ENCODE measurements at places on chromosomes 5 and 9.

DNA sequence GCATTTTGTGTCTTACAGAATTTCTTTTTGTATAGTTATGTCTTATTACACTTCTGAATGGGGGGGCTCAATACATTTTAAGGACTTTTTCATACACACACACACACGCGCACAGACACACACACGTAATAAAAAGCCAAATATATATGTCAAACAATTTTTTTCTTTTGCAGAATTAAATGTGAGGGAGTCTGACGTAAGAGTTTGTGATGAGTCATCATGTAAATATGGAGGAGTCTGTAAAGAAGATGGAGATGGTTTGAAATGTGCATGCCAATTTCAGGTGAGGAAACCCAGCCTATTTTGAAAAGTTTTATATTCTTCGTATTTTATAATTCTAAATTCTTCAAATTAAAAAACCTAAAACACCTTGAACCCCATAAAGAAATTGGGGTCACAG lies 25.6 kb downstream of the TMEFF1 start:
- H3K4me3 ChIP-seq, result no peak overlapping the region
- no peak overlapping the region for H3K27ac ChIP-seq
- no peaks in the 10 kb centered on the region for H3K36me3 ChIP-seq
- no peaks in the 10 kb centered on the region for H3K4me1 ChIP-seq
- no peak for DNase-seq
- no peaks in the 10 kb centered on the region for H3K27me3 ChIP-seq

- H3K4me1 ChIP-seq, result no peaks in the 10 kb centered on the region
- H3K36me3 ChIP-seq, result no peaks in the 10 kb centered on the region
- no peak overlapping the region for H3K4me3 ChIP-seq
- H3K27me3 ChIP-seq, result no peaks in the 10 kb centered on the region
These were observed 286.0 kb downstream of the CYLC2 start for GRCh38 chr9:103281126-103281525.

- H3K27me3 ChIP-seq, result peaks cover 21% of the 10 kb centered on the region
- no peak overlapping the region for H3K4me3 ChIP-seq
- H3K27ac ChIP-seq, result no peak overlapping the region
- DNase-seq, result no peak
- H3K4me1 ChIP-seq, result no peaks in the 10 kb centered on the region
These were observed 129.1 kb upstream of the FSTL4 start for GRCh38 chr5:133741396-133741795.

- H3K27me3 ChIP-seq, result no peaks in the 10 kb centered on the region
- H3K4me3 ChIP-seq, result no peak overlapping the region
- H3K4me1 ChIP-seq, result peaks cover 24% of the 10 kb centered on the region
- no peaks in the 10 kb centered on the region for H3K36me3 ChIP-seq
- no peak overlapping the region for H3K27ac ChIP-seq
These were observed 76.7 kb upstream of the CHD1 start for GRCh38 chr5:99005506-99005905.

DNA sequence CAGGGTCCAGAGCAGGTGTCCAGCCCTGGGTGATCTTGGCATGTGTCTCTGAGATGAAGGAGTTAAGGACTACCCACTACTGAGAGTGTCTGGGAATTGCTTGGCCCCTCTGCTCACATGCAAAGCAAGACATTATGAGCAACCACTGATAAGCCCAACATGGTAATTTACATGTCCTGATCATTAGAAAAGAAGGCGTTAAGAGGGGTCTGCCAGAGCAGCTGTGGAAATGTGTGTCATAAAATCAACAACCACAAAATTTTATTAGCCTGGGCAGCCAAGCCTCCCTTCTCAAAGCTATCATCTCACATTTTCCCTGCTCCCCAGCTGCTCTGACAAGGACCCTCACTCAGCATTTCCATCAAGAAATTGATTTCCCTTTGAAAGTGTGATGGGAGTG lies 351.0 kb downstream of the SPOCK1 start:
- H3K4me1 ChIP-seq, result no peaks in the 10 kb centered on the region
- peaks cover 5% of the 10 kb centered on the region for H3K27me3 ChIP-seq
- no peaks in the 10 kb centered on the region for H3K36me3 ChIP-seq
- no peak overlapping the region for H3K27ac ChIP-seq

DNA sequence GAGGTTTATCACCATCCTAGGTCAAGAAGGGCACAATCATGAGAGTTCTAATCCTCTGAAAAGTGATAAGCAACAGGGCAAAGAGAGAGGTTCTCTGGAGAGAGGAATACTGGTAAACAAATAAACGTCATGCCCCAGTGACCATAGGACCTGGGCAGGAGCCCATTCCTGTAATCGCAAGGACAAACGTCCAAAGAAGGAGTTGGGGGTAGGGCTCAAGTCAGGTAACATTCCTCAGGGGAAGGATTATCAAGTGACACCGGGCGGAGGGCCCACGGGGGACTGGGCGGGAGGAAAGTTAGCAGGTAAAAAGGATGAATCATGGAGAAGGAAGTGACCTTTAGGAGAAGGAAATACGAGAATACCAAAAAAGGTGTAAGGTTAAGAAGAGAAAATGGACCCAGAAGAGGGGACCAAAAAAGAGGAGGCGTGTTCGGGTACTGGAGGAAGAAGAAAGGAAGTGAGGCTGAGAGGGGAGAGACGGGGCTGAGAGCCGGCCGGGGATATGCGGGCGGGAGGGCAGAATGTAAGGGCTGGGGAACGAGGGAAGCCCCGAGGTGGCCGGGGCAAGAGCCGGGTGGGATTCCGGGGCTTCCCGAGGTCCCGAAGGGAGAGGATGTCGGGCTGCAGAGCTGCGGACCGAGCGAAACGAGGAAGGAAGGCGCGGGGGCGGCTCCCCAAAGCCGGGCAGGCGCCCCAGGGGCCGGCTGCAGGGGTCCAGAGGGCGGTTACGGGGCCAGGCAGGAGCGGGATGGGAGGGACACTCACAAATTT lies 583 bp downstream of the DIAPH1 start:
- peak overlapping the region; percentile 97 for H3K27ac ChIP-seq
- H3K4me3 ChIP-seq, result peak overlapping the region; percentile 91
- peaks cover 63% of the 10 kb centered on the region for H3K4me1 ChIP-seq
- peak; percentile 75 for DNase-seq
- H3K27me3 ChIP-seq, result no peaks in the 10 kb centered on the region
- H3K36me3 ChIP-seq, result peaks cover 85% of the 10 kb centered on the region

GRCh38 chr5:113518884-113519283 lies 5.4 kb downstream of the YTHDC2 start:
- no peak for DNase-seq
- no peak overlapping the region for H3K27ac ChIP-seq
- H3K4me3 ChIP-seq, result no peak overlapping the region
- H3K27me3 ChIP-seq, result no peaks in the 10 kb centered on the region

DNA sequence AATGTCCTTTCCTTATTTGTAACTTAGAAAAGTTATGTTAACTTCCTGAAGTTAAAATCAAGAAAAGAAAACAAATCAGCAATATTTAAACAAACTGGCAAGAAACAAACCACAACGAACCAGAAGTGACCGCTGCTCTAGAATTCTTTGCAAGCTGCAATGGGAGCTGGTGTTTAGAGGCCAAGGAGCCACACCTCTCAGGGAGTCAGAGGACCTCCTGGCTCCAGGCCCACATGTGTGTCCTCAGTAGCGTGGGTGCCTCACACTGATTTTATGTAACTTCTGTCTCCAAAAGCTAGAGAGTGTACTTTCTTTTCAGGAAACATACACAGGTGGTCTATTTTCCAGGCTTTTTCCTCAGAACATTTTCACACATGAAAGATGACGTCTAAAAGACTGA lies 100.4 kb downstream of the IRX2 start:
- peaks cover 5% of the 10 kb centered on the region for H3K27me3 ChIP-seq
- H3K4me3 ChIP-seq, result no peak overlapping the region
- no peaks in the 10 kb centered on the region for H3K4me1 ChIP-seq
- no peak for DNase-seq
- H3K27ac ChIP-seq, result no peak overlapping the region
- H3K36me3 ChIP-seq, result no peaks in the 10 kb centered on the region

GRCh38 chr9:115385383-115386122 lies 267.6 kb upstream of the TNC start:
- H3K4me1 ChIP-seq, result no peaks in the 10 kb centered on the region
- no peak for DNase-seq
- no peak overlapping the region for H3K4me3 ChIP-seq
- no peaks in the 10 kb centered on the region for H3K36me3 ChIP-seq
- no peak overlapping the region for H3K27ac ChIP-seq

DNA sequence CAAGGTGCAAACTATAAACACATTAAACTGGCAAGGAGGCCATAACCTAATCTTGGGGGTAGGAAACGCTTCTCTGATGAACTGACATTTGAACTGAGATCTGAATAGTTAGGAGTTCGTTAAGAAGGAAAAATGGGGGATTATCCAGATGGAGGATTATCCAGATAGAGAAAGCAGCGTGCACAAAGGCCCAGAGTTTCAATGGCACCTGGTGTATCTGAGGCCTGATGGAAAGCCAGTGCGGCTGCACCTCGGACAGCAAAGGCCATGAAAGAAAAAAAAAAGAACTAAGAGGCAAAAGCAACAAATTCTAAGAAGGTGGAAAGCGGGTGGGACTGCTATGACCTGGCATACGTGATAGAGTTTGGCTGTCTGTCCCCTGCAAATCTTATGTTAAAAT lies 13.0 kb upstream of the CTNNAL1 start:
- peaks cover 3% of the 10 kb centered on the region for H3K4me1 ChIP-seq
- no peak overlapping the region for H3K4me3 ChIP-seq
- peaks cover 71% of the 10 kb centered on the region for H3K36me3 ChIP-seq
- no peak for DNase-seq
- no peak overlapping the region for H3K27ac ChIP-seq

GRCh38 chr5:172085738-172086137 lies 79.3 kb upstream of the FBXW11 start:
- no peak overlapping the region for H3K4me3 ChIP-seq
- DNase-seq, result no peak
- H3K4me1 ChIP-seq, result peaks cover 9% of the 10 kb centered on the region
- H3K36me3 ChIP-seq, result peaks cover 56% of the 10 kb centered on the region

GRCh38 chr5:177389241-177390169 lies 5.3 kb downstream of the SLC34A1 start:
- DNase-seq, result peak; percentile 67
- peak overlapping the region; percentile 94 for H3K27ac ChIP-seq
- H3K4me3 ChIP-seq, result peak overlapping the region; percentile 34
- H3K27me3 ChIP-seq, result no peaks in the 10 kb centered on the region
- no peaks in the 10 kb centered on the region for H3K36me3 ChIP-seq
- peaks cover 40% of the 10 kb centered on the region for H3K4me1 ChIP-seq

DNA sequence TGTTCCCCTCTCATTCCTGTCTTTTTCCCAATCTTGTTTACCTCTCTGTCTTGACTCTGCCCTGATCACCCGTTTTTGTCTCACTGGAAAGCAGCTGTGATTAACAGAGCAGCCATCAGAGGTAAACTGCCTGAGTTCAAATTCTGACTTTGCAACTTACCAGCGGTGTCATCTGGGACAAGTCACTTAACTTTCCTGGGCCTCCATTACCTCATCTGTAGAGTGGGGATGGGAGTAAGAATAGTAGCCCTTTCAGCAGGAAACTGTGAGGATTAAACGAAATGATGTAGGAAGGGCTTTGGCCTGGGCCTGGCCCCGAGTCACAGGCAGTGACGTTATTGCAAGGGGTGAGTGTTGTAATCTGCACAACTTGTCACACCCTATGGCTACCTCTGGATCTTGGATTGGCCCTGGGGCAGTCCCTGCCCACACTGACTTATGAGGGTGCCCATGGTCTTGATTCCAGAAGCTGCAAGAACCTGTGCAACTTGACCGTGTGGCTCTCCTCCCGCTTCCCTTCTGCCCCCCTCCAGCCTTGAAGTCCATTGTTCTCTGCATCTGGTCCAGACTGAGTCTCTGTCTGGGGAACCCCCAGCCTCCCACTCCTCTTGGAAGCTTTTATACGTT lies 657 bp upstream of the PCDH12 start:
- H3K27ac ChIP-seq, result peak overlapping the region; percentile 69
- DNase-seq, result no peak
- H3K4me1 ChIP-seq, result peaks cover 41% of the 10 kb centered on the region
- no peaks in the 10 kb centered on the region for H3K36me3 ChIP-seq
- H3K27me3 ChIP-seq, result no peaks in the 10 kb centered on the region

DNA sequence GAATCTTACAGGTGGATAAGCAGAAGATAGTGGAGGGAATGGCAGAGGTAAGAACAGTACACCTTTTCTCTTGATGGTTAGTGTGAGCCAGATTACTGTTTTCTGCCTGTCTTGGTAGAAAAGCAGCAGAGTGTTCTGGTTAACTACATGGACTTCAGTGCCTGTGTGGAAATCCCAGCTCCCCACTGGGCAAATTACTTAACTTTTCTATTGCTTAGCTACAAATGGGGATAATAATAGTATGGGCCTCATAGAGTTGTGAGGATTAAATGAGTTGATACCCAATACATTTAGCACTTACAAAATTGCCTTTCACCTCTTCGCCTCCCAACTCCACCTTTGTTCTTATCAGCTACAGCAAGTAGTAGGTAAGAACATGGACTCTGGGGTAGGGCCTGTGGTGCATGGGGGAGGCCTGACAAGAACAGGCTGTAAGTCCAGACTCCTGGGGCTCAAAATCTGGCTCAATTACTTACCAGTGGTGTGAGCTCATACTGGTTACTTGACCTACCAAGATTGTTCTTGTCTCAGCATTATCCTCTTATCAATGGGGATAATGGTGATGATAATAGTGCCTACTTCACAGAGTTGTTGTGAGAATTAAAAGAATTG lies 125.1 kb downstream of the LIFR start:
- H3K36me3 ChIP-seq, result no peaks in the 10 kb centered on the region
- H3K4me1 ChIP-seq, result peaks cover 7% of the 10 kb centered on the region
- peaks cover 34% of the 10 kb centered on the region for H3K27me3 ChIP-seq

- DNase-seq, result no peak
- H3K4me1 ChIP-seq, result no peaks in the 10 kb centered on the region
- no peak overlapping the region for H3K4me3 ChIP-seq
These were observed 202.7 kb downstream of the PBX3 start for GRCh38 chr9:125949703-125950460.

GRCh38 chr5:139652788-139653241 lies 4.7 kb downstream of the CXXC5 start:
- H3K36me3 ChIP-seq, result no peaks in the 10 kb centered on the region
- no peak for DNase-seq
- H3K4me1 ChIP-seq, result peaks cover 43% of the 10 kb centered on the region
- peaks cover 59% of the 10 kb centered on the region for H3K27me3 ChIP-seq
- no peak overlapping the region for H3K4me3 ChIP-seq

DNA sequence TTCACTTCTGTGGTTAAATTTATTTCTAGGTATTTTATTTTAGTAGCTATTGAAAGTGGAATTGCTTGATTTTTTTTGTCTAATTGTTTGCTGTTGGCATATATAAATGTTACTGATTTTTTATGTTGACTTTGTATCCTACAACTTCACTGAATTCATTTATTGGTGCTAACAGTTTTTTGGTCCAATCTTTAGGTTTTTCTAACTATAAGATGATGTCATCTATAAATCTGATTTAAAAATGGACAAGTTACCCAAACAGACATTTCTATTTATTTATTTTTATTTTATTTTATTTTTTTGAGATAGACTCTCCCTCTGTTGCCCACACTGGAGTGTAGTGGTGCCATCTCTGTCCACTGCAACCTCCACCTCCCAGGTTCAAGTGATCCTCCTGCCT lies 162.3 kb downstream of the COX7C start:
- DNase-seq, result no peak
- no peaks in the 10 kb centered on the region for H3K36me3 ChIP-seq
- no peaks in the 10 kb centered on the region for H3K27me3 ChIP-seq

Measured in activated T-cell treated with anti-CD3 and anti-CD28 coated beads, Interleukin-2, amount 50 U/mL, for 24 hours (primary cell).